Hepatocyte (in vitro differentiated cells): ENCODE measurements at places on chromosomes 6 and 20. TPM values are rescaled to one million over a fixed set of nuclear protein-coding genes. Genes with fewer than 3 reads are reported as not detected.

DNA sequence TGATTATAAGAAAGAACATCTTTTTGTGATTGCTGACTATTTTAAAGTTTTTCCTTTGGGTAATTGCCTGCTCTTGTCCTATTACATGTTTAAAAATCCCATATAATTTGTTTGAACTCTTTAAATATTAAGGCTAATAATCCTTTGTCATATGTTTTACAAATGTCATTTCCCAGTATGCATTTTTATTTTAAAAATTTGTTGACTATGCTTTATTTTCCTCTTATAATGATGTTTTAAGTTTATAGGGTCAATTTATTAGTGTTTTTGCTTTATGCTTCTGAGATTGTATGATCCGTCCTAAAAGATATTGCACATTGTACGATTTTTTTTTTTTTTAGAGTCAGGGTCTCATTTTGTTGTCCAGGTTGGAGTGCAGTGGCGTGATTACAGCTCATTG is 297.2 kb downstream of the RNF144B start:
- no peaks in the 10 kb centered on the region for H3K36me3 ChIP-seq
- H3K4me3 ChIP-seq = no peak overlapping the region
- H3K27me3 ChIP-seq = peaks cover 9% of the 10 kb centered on the region
- DNase-seq = no peak
- H3K4me1 ChIP-seq = no peaks in the 10 kb centered on the region

The WFDC2 gene
- 92.1 and 99.1 TPM in 2 replicates for polyA plus RNA-seq

The OPRM1 gene
- polyA plus RNA-seq = not detected in 2 replicates

DNA sequence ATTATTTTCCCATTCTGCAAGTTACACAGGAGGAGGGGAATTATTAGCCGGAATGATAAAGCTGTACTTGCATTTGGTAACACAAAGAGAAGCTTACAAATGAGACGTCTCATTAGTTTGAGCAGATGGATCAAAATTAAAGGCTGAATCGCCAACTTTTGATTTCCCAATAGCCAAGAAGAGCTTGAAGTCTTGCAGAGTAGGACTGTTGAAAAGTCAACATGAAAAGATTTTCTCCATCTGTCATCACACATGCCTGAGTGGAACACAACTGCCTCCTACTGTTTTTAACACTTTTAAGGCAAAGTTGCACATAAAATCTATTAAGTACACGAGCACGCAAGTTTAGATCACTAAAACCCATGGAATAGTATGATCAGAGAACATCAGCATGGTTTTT is 176.2 kb downstream of the ASCC3 start:
- no peaks in the 10 kb centered on the region for H3K27me3 ChIP-seq
- H3K4me1 ChIP-seq = no peaks in the 10 kb centered on the region
- H3K4me3 ChIP-seq = no peak overlapping the region
- DNase-seq = no peak
- H3K27ac ChIP-seq = no peak overlapping the region
- H3K36me3 ChIP-seq = no peaks in the 10 kb centered on the region

GRCh38 chr20:58432186-58432954 is 43.3 kb downstream of the VAPB start:
- peaks cover 11% of the 10 kb centered on the region for H3K4me1 ChIP-seq
- no peaks in the 10 kb centered on the region for H3K27me3 ChIP-seq
- H3K27ac ChIP-seq = no peak overlapping the region
- no peak for DNase-seq
- no peak overlapping the region for H3K4me3 ChIP-seq
- H3K36me3 ChIP-seq = no peaks in the 10 kb centered on the region

- no peaks in the 10 kb centered on the region for H3K36me3 ChIP-seq
- no peak overlapping the region for H3K27ac ChIP-seq
- no peak overlapping the region for H3K4me3 ChIP-seq
Measured at GRCh38 chr6:28254121-28254519, 2.1 kb upstream of the ZKSCAN4 start.

DNA sequence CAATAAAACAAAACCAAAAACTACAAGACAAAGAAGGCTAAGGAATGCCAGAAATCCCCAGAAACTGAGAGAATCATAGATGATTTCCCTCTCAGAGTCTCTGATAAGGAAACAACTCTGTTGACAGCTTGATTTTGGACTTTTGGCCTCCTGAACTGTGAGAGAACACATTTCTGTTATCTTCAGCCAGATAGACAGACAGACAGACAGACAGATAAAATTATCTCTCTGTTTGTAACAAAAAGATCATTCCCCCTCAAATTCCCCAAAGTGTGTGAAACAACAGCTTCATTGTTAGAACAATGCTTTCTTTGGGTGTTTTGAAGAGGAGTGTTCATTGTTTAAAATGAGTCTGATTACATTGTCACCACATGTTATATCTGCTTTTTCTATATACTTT is 148.2 kb downstream of the BCKDHB start:
- DNase-seq = no peak
- H3K27me3 ChIP-seq = no peaks in the 10 kb centered on the region
- no peaks in the 10 kb centered on the region for H3K36me3 ChIP-seq
- H3K4me1 ChIP-seq = no peaks in the 10 kb centered on the region
- H3K4me3 ChIP-seq = no peak overlapping the region

- no peaks in the 10 kb centered on the region for H3K27me3 ChIP-seq
- DNase-seq = no peak
- no peak overlapping the region for H3K4me3 ChIP-seq
- H3K27ac ChIP-seq = peak overlapping the region; percentile 59
Measured at GRCh38 chr6:155493026-155493693, 37.5 kb upstream of the NOX3 start.

- peak overlapping the region; percentile 71 for H3K27ac ChIP-seq
- no peak overlapping the region for H3K4me3 ChIP-seq
- no peak for DNase-seq
- H3K36me3 ChIP-seq = no peaks in the 10 kb centered on the region
- H3K4me1 ChIP-seq = peaks cover 34% of the 10 kb centered on the region
Measured at GRCh38 chr6:22251348-22251747, 45.5 kb downstream of the PRL start.

DNA sequence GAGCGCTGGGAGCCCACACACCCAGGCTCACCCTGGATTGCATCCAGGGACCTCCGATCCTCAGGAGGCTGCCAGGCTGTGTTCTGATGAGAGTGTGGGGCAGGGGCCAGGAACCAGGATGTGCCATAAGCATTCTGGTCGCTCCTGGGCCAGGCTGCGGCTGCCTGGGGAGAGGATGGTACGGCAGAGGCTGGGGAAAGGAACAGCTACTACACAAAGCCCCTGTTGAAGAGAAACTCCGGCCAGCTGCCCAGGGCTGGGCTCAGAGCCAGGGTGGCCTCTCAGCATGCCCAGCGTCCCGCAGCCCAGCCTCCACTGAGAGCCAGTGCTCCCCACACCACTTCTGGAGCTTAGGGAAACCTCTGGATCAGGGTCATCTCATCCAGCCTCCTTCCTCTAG is 21.7 kb upstream of the OCSTAMP start:
- no peaks in the 10 kb centered on the region for H3K36me3 ChIP-seq
- no peak overlapping the region for H3K27ac ChIP-seq
- H3K4me3 ChIP-seq = no peak overlapping the region

The RAMACL gene
- polyA plus RNA-seq = 1.1 and 2.9 TPM in 2 replicates

- no peak overlapping the region for H3K4me3 ChIP-seq
- H3K4me1 ChIP-seq = peaks cover 13% of the 10 kb centered on the region
- no peaks in the 10 kb centered on the region for H3K36me3 ChIP-seq
- no peak for DNase-seq
Measured at GRCh38 chr6:154745243-154745642, 12.0 kb downstream of the SCAF8 start.

The SNAP25 gene
- 5.2 TPM in 2 replicates for polyA plus RNA-seq

- no peak for DNase-seq
- H3K36me3 ChIP-seq = no peaks in the 10 kb centered on the region
- no peak overlapping the region for H3K27ac ChIP-seq
- no peak overlapping the region for H3K4me3 ChIP-seq
Measured at GRCh38 chr6:159125951-159126352, 43.2 kb upstream of the FNDC1 start.

The RIPPLY2 gene
- polyA plus RNA-seq = 0.91 TPM in 1 of 2 replicates, not detected in the other

- H3K27me3 ChIP-seq = no peaks in the 10 kb centered on the region
- peaks cover 38% of the 10 kb centered on the region for H3K4me1 ChIP-seq
- DNase-seq = no peak
- no peak overlapping the region for H3K27ac ChIP-seq
Measured at GRCh38 chr6:17935188-17936149, 52.0 kb downstream of the KIF13A start.

The CDSN gene
- not detected in 2 replicates for polyA plus RNA-seq

GRCh38 chr6:150959166-150959565 is 93.7 kb downstream of the MTHFD1L start:
- no peaks in the 10 kb centered on the region for H3K36me3 ChIP-seq
- no peaks in the 10 kb centered on the region for H3K4me1 ChIP-seq
- DNase-seq = no peak
- no peak overlapping the region for H3K27ac ChIP-seq

DNA sequence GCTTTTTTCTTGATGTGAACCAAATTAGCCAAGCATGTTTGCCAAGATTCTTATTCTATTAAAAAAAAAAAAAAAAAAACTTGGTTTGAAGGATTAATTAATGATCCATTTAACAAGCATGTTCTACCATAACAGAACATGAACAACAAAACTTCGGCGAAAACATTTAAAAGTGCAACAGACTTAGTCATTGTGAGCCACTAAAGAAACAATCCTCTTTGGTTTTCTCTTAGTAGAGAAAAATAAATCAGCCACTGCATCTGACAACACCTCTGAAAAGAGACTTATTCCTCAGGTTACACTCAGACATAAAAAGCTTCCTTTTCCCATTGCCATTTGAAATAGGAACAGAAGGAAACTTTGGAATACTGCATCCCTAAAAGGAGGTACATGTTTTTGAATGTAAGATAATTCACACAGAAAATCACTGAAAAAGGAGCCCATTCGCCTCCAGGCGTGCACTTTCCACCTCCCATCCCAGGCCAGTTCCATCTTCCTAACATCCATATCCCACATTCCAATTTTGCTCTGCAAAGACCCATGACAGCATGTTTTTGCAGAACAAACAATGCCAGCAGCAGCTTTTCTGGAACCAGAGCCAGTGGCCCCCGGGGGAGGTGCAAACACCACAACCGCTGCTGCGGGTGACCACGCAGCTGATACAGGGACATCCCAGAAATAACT is 79.5 kb downstream of the ZMYND8 start:
- DNase-seq = no peak
- H3K27me3 ChIP-seq = no peaks in the 10 kb centered on the region

GRCh38 chr6:134817448-134817847 is 132.5 kb downstream of the ALDH8A1 start:
- H3K4me3 ChIP-seq = no peak overlapping the region
- no peaks in the 10 kb centered on the region for H3K27me3 ChIP-seq
- H3K36me3 ChIP-seq = no peaks in the 10 kb centered on the region
- no peak for DNase-seq
- H3K4me1 ChIP-seq = peaks cover 19% of the 10 kb centered on the region

DNA sequence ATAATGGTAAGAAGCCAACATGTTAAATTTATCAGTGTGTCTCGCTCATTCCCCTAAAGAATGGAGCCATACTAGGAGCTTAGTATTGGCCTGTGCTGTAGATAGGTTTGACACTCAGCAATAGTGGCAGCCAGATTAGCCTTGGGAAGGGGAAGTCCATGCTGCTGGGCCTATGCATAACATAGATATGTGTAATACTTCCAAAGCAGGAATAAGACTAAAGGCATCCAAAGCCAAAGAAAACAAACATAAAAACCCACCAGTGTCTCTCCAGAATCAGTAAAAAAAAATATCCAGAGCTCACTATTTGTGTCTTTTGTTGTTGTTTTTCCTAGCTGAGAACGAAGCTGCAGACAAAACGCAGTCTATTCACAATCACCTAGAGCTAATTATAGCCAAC is 104.2 kb upstream of the STXBP5 start:
- no peak for DNase-seq
- no peaks in the 10 kb centered on the region for H3K4me1 ChIP-seq
- H3K4me3 ChIP-seq = no peak overlapping the region
- H3K27ac ChIP-seq = no peak overlapping the region
- H3K36me3 ChIP-seq = no peaks in the 10 kb centered on the region
- H3K27me3 ChIP-seq = no peaks in the 10 kb centered on the region

The TRIM38 gene
- 3.2 and 5.2 TPM in 2 replicates for polyA plus RNA-seq

DNA sequence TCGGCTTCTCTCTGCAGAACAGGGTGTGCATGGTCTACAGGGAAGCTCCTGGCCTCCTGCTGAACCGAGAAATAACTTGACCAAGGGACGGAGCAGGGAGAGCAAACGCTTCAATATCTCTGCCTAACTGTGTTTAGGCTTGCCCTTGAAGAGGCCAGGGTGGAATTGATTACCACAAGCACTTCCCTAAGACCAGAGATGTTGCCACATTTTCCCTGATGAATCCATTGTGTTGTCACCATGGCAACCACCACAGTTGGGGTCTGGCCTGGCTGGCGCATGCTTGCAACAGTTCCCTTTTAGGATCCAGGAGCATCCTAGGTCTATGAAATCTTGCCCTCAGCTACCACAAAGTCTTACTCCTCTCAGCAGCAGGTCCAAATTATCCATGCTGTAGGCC is 213.5 kb upstream of the SULF2 start:
- no peak overlapping the region for H3K4me3 ChIP-seq
- no peaks in the 10 kb centered on the region for H3K27me3 ChIP-seq
